ENCODE measurements at places on chromosomes 1 and 21. TPM values are rescaled to one million over a fixed set of nuclear protein-coding genes. Genes with fewer than 3 reads are reported as not detected.

GRCh38 chr21:46100020-46100419 is 2.1 kb downstream of the COL6A2 start:
- no peak overlapping the region for H3K27ac ChIP-seq
- no peak for DNase-seq

DNA sequence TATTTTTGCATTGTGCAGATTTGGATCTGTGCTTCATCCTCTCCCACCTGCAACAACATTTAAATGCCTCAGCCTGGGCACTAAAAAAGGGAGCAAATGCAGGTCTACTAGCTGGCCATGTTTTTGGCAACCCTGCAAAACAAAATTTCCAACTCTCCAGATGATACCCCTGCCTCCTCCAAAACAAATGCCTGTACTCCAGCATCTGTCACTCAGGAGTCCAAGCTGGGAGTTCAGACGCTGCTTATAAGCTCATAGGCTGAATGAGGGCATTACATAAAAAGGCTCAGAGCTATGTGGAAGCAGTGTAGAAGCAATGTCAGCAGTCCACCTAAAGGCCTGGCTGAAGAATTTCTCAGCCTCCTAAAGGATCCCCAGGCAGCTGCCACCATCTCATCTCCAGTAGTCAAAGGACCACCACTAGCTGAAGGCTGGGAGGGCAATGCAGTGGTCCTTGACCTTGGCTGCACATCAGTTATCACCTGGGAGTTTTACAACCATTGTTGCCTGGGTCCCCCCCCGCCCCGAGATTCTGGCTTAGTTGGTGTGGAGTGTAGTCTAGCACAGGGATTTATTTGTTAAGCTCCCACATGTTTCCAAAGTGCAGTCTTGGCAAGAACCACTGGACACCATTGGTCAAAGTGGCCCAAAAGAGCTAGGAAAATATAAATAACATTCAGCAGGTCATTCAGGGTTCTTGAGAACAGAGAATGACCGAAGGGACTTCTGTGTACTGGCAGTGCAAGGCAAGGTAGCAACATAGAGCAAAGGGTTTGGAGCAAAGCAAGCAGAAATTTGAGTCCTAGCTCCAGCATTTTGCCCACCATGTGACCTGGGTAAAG is 57.2 kb downstream of the ITPKB start:
- no peak overlapping the region for H3K4me3 ChIP-seq
- H3K27me3 ChIP-seq = no peaks in the 10 kb centered on the region
- DNase-seq = no peak
- no peak overlapping the region for H3K27ac ChIP-seq
- no peaks in the 10 kb centered on the region for H3K36me3 ChIP-seq
- H3K4me1 ChIP-seq = peaks cover 14% of the 10 kb centered on the region

DNA sequence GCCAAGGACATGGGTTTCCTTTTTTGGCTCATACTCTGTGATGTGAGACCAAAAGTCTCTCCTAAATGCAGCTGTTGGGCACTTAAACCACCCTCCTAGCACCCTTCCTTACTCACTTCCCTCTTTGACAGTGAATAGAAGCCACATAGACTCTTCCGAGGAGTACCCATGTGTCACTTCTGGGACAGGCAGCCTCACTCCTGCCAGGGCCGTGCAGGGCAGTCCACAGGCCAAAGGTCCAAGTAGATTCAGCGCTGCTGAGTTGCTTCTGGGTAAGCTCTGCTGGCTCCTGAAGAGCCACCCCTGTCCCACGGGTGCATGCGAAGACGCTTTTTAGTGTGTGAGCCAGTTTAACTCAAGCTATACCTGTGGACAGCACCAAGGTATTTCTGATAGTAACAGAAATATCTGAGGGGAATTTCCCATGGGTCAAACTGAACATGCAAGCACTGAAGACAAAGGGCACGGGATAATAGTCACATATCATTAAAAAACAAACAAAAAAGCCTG is 36.8 kb upstream of the BMP8B start:
- DNase-seq = no peak
- no peaks in the 10 kb centered on the region for H3K36me3 ChIP-seq
- H3K4me3 ChIP-seq = no peak overlapping the region
- H3K27ac ChIP-seq = no peak overlapping the region

- no peak overlapping the region for H3K4me3 ChIP-seq
- no peak overlapping the region for H3K27ac ChIP-seq
- H3K27me3 ChIP-seq = no peaks in the 10 kb centered on the region
Measured at GRCh38 chr1:162136760-162137159, 67.3 kb downstream of the NOS1AP start.

DNA sequence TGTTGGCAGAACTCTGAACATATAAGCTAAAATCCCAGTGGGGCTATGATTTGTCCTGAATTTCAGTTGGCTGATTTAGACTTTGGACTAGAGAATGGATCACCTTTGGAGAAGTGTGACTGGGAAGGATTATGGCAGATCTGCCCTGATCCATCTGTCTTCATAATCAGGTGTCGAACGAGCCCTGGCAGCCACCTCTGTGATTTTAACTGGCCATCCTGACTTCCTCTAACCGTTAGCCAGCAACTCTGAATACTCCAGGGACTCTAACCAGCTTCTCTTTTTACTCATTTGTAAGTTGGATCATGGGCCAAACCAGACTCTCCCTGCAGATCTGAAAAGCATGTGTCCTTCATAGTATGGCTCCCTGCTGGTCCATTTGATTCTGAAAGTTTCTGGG is 32.0 kb downstream of the ACTN2 start:
- H3K4me1 ChIP-seq = no peaks in the 10 kb centered on the region
- H3K27me3 ChIP-seq = no peaks in the 10 kb centered on the region
- H3K36me3 ChIP-seq = no peaks in the 10 kb centered on the region

The SLC5A3 gene
- 4.9 TPM for total RNA-seq

The TRNP1 gene
- total RNA-seq = 10.4 TPM

The ZZZ3 gene
- total RNA-seq = 33.0 TPM
